NCI-H526 treated with DMSO at 0.1 percent for 48 hours (cell line): ENCODE measurements at places on chromosomes 5 and 9.

DNA sequence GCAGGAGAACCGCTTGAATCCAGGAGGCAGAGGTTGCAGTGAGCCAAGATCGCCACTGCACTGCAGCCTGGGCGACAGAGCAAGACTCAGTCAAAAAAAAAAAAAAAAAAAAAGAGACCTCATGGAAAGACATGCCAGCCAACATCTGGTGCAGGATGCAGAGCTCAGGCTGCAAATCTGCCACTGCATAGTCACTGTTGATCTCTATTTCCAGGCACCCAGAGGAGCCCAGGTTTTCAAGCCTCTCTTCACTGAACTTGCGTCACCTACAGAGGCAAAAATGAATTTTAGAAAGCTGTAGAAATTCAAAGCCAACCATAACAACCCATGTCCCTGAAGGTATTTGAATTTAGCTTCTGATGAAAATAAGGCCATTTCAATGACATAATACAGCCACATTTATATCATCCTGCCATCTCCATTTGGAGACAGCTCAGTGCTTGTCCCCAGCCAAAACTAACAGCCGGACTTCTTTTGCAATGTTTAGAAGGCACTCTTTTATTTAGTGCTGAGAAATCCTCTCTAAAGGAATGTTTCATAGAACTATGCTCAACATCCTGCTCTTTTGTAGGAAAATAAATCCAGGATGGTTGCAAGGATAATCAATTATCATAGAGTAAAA is 113.3 kb downstream of the SNX18 start:
- no peak for DNase-seq

DNA sequence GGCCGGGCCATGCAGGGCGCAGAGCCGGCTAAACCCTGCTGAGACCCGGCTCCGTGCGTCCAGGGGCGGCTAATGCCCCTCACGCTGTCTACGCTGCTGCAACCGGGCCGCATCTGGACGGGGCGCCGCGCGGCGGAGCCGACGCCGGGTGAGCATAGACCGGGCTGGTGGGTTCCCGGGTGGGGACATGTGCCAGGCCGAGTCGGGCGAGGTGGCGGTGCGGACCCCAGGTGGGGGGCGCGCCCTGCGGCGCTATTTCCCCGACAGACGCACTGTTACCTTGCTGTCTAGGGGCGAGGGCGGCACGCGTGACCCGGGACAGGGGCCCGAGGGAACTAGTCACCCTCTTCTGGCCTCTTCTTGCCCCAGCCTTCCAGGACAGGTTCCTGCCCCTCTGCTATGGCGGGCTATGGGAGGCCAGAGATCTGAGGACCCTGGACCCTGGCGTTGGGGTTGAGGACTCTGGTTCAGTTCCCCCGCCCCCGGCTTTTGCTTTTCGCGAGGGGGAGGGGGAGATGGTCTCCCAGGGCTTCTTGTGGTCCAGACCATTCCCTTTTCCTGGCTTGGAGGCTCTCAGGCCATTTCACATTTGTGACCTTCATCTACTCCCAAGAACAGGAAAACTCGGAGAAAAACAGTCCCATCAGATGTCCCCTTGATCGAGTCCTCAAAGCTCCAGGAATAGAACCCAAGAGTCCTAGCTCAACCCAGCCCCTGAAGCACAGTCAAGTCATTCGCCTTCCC is 536 bp downstream of the SLC27A4 start:
- DNase-seq = peak; percentile 0

DNA sequence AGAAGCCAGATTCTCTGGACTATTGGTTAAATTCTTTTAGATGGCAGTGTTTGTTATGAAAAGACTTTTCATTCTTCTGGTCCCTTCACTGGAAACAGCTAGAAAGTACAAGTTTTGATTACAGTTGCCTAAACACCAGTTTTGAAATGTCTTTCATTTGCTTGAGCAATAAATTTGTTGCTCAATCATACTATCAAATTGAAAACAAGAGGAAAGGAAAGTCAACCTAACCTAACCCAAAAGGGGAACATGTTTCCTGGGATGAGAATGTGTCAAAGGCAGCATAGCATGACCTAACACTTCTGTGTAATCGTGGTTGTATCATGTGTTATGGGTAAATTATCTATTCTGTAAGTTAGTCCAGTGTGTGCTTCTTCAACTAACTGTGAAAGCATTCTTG is 213.2 kb downstream of the TMC1 start:
- DNase-seq = no peak

DNA sequence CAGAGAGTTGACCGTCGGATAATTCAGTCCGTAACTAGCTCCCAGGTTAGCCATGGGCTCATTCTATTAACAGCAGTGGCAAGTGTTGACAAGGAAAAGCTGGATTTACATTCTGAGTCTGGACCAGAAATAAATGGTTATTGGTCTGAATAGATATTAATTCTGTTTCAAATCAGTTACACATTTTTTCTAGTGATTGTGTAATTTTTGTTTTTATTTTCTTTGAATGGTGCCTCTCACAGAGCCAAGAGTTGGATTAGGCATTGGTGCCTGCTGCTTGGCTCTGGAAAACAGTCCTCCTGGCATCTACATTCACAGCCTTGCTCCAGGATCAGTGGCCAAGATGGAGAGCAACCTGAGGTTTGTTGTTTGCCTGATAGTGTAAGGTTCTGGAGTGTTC is 115.1 kb downstream of the GOLPH3 start:
- DNase-seq = no peak

GRCh38 chr9:29939559-29939958 is 2366.3 kb upstream of the C9orf72 start:
- DNase-seq = no peak

DNA sequence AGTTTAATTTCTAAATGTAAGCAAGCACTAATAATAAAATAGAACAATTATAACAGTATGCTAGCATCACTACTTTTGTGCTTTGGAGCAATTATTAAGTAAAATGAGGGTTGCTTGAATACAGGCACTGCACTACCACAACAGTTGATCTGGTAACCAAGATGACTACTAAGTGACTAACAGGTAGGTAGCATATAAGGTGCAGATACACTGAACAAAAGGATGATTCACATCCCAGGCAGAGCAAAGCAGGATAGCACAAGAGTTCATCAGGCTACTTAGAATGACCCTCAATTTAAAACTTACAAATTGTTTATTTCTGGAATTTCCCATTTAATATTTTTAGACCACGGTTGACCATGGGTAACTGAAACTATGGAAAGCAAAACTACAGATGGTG is 48.0 kb upstream of the RGS7BP start:
- no peak for DNase-seq

DNA sequence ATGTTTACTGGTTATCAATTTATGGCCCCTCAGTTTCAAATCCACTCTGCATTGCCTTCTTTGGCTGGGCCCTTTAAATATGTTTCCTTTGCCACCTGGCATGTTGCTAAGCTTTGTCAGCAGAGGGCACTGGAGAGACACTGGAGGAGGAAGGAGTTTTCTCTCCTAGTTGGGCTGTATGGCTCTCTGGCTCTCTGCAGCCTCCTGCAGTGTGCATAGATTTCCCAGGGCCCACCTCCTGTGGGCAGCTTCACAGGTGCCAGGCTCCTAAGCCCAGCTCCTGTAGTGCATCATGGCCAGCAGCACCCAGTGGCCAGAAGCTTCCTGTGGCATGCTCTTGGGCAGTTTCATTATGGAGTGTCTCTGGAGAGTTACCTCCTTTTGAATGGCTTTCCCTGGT is 23.3 kb downstream of the CAVIN4 start:
- DNase-seq = peak; percentile 54

- DNase-seq = no peak
Observed at GRCh38 chr9:89430995-89431394, 66.9 kb downstream of the SEMA4D start.

GRCh38 chr9:123445116-123445515 is 89.1 kb downstream of the CRB2 start:
- no peak for DNase-seq

DNA sequence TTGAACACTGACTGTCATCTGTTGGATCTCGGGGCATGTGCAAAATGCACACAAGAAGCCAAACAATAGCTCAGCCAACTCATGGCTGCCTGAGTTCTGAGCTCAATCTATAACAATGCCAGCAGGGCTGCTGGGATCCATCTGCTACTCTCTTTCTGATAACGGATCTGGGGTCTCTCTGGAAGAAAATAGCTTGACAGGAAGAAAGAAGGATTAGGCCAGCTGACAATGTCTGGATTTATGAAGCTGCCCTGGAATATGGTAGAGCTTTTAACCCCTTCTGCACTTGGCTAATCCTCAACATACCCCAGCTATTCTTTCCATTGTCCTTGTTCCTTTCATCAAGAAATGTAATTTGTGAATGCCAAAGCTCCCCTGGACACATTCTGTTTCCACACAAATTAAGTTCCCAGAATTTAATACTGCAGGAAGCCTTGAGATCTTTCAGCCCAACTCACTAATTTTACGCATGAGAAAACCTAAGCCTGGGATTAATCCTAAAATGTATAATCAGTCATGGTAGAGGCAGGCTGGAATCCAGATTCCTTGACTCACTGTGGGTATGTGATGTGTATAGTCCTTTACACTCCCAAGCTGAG is 62.7 kb upstream of the PCA3 start:
- DNase-seq = no peak

DNA sequence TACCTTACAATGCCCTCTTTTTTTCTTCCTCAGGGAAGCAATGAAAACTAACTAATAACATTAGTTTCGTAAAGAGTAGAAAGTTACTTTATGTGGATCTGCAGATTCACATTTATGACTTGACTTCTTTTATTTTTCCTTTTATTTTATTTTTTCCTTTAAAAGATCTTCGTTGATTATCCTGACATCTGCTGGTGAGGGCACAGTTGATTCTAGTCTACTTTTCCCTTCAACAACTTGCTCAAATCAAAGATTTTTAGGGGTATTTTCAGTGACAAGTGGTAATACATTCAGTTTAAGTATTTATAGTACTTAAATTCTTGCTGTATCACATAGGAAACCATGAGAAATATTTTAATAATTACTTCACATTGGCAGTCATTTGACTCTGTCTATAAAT is 4.9 kb downstream of the EDIL3 start:
- no peak for DNase-seq

DNA sequence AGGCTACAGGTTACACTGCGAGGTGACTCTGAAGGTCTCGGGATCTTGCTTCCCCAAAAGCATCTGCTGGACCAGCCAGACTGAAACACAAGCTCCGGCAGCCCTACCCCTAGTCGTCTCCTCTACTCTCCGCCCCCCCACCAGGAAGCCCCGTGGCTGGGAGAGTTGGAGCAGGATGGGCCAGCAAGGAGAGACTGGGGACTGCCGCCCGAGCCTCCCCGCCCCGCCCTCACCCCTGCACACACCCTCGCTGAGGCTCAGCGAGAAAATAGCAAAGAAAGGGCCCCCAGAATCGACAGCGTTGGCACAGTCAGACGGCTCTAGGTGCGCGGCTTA is 1.3 kb downstream of the TRIM7 start:
- DNase-seq = no peak

GRCh38 chr9:112378328-112379176 is 1.4 kb upstream of the HSDL2 start:
- peak; percentile 6 for DNase-seq

DNA sequence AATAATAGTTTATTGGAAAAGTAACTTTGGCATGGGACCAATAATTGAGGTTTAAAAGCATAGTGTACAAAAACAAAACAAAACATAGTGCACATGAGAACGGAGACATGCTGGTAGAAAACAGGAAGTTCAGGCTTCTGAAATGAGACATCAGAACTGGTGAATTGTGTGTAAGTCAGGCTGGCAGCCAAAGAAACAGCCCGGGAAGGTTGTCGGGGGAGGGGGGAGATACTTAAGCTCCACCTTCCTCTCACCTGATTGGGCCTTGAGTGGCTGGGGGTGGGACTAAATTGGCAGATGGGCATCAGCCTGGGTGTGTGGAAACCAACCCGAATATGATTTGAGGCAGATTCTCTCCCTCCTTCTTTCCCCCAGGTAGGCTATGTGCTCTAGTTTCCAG is 256.3 kb downstream of the SMARCA2 start:
- no peak for DNase-seq

DNA sequence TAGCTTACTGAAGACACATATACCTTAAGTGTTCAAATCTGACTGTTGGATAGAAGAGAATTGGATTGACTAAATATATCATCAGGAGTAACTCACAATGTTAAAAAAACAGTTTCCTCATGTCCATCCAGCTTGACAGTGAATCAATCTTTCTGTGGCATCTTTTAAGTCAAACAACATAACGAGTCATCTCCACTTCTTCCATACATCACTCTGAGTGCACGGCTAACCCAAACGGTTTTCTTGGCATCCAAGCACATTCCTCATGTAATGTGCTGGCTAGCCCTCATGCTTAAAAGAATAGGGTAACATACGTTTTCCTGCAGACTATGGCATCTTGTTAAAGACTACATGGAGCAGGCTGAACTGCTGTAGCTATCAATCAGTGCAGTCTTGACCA is 291.5 kb upstream of the TRPC7 start:
- no peak for DNase-seq

- no peak for DNase-seq
Observed at GRCh38 chr5:100827481-100827889, 75.6 kb downstream of the ST8SIA4 start.

- no peak for DNase-seq
Observed at GRCh38 chr5:99032234-99033013, 103.6 kb upstream of the CHD1 start.

DNA sequence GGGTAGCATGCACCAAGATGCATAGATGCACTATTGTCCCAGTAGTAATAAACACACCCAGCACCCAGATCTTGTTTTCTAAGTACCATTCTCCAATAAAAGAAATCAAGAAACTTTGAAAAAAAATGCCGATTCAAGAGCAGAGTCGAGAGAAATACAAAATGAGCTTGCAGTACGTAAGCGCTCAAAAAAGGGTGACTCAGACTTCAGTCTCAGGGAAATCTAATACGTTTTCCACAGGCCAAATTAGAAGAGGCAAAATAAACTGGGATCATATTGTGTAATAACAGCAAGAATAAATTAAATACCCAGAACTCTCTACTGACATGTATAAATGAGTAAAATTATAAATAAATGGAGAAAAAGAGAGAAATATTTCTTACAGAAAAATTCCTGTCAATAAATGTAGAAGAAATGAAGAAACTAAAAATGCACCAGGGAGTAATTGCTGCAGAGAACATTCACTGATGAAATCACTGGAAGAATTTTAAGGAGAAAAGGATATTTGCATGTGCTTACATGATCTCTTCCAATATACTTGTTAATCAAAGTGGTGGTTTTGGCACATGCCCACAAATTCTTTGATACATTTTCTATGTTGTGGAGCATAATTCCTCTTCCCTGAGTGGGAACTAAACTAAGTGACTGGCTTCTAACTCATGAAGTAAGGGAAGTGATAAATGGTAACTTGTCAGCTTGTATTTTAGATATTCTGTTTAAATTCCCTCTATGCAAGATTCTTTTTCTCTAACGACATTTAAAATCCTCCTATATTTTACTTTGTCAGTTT is 567.6 kb upstream of the ADAMTS16 start:
- no peak for DNase-seq

- DNase-seq = no peak
Observed at GRCh38 chr5:54620141-54620933, 102.8 kb downstream of the SNX18 start.

DNA sequence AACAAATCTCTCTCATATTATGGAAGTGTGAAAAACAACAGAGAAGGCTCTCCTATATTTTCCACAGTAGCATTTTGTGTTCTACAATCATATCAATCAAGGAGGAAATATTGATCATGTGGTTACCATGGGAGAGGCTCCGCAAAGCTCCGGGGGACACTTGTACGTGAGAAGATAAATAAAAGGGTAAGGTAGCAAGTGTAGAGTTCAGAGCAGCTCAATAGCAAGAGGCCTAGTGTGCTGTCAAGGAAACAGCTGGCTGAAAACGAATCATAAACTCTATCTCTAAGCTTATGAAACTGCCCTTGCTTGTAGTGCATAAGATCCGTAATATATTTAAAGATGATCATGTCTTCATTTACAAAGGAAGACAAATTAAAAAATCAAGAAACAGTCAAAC is 57.5 kb downstream of the CDH18 start:
- DNase-seq = no peak
